Fibroblast of the aortic adventitia (primary cell): ENCODE measurements at places on chromosomes 1 and 21. TPM values are rescaled to one million over a fixed set of nuclear protein-coding genes. Genes with fewer than 3 reads are reported as not detected.

Gene IFNLR1
- total RNA-seq, result 0.36 TPM in 1 of 2 replicates, not detected in the other

Gene IGSF5
- total RNA-seq, result 0.09 TPM in 1 of 2 replicates, not detected in the other

Gene DIPK1A
- total RNA-seq, result 17.1 and 19.0 TPM in 2 replicates

Gene EPHA2
- total RNA-seq, result 7.8 and 7.9 TPM in 2 replicates

Gene GPR25
- not detected in 2 replicates for total RNA-seq
